ENCODE measurements at places on chromosomes 13 and 19.

DNA sequence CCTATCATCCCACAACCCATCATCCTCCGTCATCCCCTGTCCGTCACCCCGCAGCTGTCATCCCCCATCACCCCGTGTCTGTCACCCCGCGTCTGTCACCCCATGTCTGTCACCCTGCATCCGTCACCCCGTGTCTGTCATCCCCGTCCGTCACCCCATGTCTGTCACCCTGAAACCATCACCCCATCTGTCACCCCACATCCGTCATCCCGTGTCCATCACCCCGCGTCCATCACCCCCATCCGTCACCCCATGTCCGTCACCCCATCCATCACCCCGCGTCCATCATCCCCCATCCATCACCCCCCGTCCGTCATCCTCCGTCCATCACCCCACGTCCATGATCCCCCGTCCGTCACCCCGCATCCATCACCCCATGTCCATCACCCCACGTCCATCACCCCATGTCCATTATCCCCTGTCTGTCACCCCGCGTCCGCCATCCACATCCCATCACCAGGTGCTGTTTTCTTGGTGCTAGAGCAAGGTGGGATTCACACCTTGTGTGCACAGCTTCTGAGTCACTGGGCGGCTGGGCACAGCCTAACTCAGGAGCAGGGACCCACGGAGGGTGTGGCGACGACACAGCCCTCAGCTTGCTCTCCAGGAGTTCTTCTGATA, 24.2 kb downstream of the RASA3 start:
- no peak for DNase-seq

- DNase-seq: no peak
These were observed 4.2 kb upstream of the SYCN start for GRCh38 chr19:39208175-39208795.

GRCh38 chr13:59674616-59675015, 489.1 kb downstream of the DIAPH3 start:
- no peak for DNase-seq

- DNase-seq: no peak
These were observed 135.0 kb downstream of the URI1 start for GRCh38 chr19:30076751-30077670.

GRCh38 chr19:57934820-57935665, at the start of gene ZNF418:
ZNF418 (minus strand) TSS chr19:57935402; CDS start chr19:57933822, 1,580 bp downstream.
- DNase-seq: peak; percentile 49

DNA sequence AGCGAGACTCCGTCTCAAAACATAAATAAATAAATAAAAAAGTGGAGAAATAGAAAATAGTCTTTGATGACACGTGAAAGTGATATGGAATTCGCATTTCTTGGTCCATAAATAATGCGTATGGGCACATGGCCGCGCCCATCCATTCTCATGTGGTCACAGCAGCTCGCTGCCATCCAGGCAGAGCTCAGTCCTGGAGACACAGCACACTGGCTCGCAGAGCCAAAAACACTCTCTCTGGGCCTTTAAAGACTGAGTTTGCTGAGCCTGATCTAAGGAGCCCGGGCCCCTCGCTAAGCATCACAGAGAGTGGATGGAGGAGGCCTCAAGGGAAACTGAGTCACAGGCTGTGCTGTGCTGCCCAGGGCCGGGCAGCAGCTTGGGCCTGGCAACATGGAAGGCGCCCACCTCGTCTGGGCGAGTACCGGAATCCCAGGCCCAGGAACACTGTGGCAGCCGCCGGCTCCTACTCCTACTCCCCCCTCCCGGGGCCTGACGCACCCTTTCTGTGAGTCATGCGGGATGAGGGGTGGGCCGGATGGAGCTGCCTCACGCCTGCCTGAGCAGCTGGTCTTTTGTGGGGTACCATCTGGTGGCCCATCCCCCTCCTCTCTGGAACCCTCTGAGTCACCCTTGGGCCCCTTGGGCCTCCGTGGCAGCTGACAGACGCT, 28.9 kb upstream of the CACTIN start:
- DNase-seq: no peak

- no peak for DNase-seq
These were observed 391.7 kb upstream of the SGCG start for GRCh38 chr13:22789027-22789593.

DNA sequence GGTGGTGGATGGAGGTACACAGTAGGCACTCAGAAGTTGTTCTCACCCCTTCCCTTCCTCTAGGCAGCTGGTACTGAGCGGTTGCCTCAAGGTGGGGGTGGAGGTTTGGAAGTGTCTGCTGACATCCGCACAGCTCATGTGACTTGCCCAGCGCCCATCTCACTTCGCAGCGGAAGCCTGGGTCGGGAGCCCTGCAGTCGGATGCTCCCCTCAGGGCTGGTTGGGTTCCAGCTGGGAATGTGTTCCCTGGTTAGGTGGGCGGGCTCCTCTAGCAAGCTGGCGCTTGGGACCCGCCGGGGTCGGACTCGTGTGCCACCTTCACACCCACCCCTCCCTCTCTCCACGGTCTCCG, 10.2 kb downstream of the PPP1R37 start:
- DNase-seq: peak; percentile 24

- DNase-seq: peak; percentile 59
These were observed 175.5 kb upstream of the SERP2 start for GRCh38 chr13:44197791-44198770.

- peak; percentile 64 for DNase-seq
These were observed 752 bp downstream of the ZMYM5 start for GRCh38 chr13:19862481-19863313.

- no peak for DNase-seq
These were observed 756.1 kb upstream of the MIR17HG start for GRCh38 chr13:90591260-90591926.

- DNase-seq: no peak
These were observed 494.9 kb downstream of the GPC6 start for GRCh38 chr13:93721483-93721882.

GRCh38 chr19:6215701-6216235, 64.0 kb downstream of the MLLT1 start:
- no peak for DNase-seq

DNA sequence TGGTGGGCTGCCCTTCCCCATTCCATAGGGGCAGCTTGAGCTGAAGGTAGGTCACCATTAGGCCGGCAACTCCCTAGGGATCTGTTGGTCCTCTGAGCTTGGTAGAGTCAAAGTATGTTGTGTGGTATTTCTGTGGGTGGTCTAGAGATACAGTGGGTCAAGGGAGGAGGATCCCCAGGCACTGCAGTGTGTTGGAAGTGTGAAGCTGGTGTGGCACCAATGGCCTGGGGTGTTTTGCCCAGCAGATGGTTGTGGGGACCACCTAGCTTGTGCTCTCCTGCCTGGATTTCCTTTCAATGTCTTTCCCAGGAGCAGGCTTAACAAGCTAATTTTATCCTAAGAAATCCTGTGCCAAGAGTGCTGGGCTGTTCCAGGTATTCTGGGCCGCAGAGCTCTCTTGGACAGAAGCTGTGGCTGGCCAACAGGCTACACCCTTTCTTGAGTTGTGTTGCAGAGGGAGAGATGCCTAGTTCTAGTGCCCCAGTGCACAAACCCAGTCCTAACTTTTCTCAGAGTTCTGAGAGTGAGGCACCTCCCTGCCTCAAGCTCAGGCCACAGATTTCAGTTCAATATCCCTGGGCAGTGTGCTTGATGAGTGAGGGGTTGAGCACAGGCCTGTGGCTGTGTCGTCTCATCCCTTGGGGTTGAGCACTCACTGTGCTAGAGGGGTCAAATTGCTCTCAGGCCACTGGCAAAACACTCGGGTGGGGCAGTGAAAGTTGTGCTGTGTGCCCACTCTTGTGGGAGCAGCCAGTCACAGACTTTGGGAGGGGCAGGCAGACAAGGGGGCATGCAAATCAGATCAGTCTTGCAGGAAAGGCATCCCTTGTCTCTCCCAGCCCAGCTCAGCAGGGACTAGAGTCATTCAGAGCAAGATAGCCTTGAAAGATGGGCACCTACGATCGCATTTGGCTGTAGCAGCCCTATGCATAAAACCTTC, 1806.1 kb upstream of the MIR17HG start:
- no peak for DNase-seq

GRCh38 chr19:45607071-45608029, 5.3 kb upstream of the GPR4 start:
- DNase-seq: peak; percentile 50

DNA sequence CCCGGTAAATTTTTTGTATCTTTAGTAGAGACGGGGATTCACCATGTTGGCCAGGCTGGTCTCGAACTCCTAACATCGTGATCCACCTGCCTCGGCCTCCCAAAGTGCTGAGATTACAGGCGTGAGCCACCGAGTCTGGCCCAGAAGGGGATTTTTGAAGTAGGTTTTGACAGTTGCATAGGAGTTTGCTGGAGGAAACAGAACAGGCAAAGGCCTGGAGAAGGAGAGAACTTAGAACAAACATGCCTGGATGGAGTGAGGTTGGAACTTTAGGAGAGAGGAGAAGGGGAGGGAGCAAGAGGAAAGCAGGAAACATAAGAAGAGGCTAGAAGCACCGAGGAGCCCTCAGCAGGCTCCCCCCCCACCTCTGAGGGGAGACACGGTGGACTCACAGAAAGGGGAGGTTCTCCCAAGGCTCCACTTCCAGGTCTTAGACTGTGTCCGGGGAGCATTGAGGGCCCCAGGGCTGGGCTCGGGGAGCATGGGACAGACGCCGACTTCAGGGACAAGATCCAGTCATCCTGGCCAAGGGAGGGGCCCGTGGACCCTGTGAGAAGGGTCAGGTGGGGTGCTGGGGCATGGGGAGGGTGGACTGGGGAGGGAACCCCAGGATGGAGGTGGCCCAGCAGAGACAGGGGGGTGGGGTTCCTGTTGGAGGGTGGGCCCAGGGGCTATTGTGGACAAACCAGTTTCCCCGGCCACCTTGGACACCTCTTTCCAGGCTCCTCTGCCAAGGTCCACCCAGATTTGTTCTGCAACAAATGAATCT, 1.8 kb upstream of the FBN3 start:
- DNase-seq: no peak

GRCh38 chr19:7191946-7192691, 102.1 kb downstream of the INSR start:
- peak; percentile 52 for DNase-seq

DNA sequence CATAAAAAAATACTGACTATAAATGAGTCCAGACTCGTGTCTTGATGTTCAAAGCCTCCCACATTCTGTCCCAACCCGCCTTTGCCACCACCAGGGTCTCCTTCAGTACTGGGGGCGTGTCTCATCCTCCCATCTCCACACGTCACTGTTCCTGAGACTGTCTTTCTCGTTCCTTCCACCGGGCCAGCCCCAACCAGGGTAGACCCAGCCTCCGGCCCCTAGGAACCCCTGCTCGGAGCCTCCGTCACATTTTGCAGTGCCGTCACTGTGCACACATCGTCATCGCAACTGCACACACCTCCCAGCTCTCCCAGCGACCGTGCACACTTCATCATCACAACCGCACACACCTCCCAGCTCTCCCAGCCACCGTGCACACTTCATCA, 73.4 kb downstream of the SPACA7 start:
- DNase-seq: no peak

DNA sequence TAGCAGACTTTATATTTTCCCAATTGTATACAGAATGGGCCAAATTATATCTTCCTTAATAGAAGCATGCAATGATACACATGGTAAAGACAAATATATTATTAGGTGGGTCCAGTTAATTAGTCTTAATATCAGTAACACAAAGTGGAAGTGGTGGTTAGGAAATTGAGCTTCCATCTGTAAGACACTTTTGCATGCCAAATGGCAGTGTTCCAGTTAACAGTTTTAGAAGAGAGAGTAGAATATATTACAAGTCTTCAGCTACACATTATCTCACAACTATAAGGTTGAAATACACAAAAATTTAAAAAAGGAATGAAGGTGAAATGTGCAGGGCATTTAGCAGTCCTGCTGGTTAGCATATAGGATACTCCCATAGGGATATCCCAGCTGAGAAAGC, 536.5 kb downstream of the PCDH9 start:
- no peak for DNase-seq

GRCh38 chr13:78609464-78610205, 6.3 kb upstream of the POU4F1 start:
- DNase-seq: no peak

DNA sequence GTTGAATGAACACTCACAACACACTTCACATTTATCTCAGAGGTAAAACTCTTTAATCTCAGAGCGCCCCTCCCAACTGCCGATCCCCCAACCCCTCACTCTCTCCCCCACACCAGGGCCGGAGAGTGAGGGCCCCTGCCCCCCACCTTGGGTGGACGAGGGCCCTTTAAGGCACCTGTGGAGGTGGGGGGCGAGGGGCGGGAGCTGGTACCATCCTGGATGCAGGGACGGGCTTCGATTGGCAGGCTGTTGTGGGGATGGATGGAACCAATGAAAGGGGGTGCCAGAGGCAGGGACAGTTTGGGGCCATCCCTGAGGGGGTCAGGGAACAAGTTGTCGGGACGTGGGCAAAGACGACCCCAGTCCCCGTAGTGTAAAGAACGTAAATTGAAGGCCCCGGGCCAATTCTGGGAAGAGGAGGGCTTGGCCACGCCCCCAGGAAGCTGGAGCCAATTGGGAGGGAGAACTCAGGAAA, 1.7 kb upstream of the PNKP start:
- no peak for DNase-seq

GRCh38 chr13:67946131-67946530, 716.0 kb upstream of the PCDH9 start:
- DNase-seq: no peak

- no peak for DNase-seq
These were observed 60.9 kb downstream of the ACSBG2 start for GRCh38 chr19:6196361-6196760.

DNA sequence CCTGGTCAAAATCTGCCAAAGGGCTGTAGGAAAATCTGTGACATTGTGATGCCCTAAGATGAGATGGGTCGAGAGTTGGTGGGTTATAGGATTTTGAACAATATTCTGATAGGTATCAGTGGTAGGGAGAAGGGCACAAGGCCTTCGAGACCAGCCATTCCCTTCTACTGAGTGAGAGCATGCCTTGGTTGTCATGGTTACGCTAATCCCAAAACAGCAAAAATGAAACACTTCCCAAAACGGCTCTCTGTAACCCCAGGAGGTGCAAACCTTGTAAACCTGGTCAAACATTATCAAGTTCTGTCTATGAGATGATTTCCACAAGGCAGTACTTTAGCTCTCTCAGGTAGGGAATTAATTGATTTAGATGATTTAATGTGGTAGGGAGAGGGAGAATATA, 158.7 kb upstream of the RNF113B start:
- DNase-seq: no peak

- DNase-seq: peak; percentile 82
These were observed 32.0 kb upstream of the EPHX3 start for GRCh38 chr19:15264061-15264932.

DNA sequence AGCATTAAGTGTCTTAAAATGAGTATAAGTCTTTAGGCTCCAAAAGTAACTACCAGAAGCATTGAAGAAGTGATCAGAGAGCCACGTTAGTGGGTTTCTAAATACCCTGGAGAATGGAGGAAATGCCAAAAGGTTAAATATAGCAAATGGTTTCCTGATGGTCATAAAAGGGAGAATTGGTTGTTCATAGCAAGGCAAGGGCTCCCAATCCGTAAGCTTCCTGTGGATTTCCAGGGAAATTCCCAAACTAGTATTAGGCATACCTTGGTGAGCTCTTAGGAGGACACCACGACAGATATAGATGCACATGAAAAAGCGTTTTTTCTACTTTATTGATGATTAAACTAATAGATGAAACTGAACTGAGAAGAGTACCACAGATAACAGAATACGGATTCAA, 410.9 kb downstream of the FOXO1 start:
- no peak for DNase-seq

GRCh38 chr19:16330806-16331690, 6.4 kb downstream of the KLF2 start:
- peak; percentile 47 for DNase-seq

GRCh38 chr13:52053460-52053859, 29.0 kb downstream of the UTP14C start:
- no peak for DNase-seq

GRCh38 chr19:18023622-18024251, 15.8 kb downstream of the ARRDC2 start:
- DNase-seq: peak; percentile 55

Data from activated CD4-positive, alpha-beta T cell treated with anti-CD3 and anti-CD28 coated beads for 48 hours (primary cell).